Body of pancreas (tissue), 4 donors: ENCODE measurements at places on chromosomes 12 and 14.

- no peak for DNase-seq
Measured at GRCh38 chr12:106049546-106049945, 89.2 kb downstream of the NUAK1 start.

DNA sequence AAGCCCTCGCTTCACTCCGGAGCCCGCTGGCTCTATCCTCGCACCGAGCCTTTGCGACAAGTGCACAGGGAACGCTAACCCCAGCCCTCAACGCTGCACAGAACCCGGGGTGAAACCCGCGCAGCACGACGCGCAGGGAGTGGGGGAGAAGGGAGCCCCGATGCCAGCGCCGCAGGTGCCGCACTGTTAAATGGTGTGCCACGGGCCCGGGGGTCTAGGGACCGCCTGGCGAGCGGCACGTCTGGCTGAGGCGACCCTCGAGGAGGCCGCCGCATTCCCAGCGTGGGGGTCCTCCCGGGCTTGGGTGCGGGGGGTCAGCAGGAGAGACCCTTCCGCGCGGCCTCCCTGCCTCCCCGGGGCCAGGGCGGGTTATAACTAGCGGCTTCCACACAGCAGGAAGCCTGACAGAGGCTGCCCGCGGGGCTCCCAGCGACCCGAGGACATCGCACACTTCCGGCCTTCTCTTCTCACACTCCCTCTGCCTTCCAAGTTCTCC is 23.8 kb upstream of the LRTM2 start:
- peak; percentile 42 for DNase-seq

- DNase-seq = no peak
Measured at GRCh38 chr12:75591628-75592027, 80.2 kb upstream of the KRR1 start.

- no peak for DNase-seq
Measured at GRCh38 chr12:13913371-13913770, 68.0 kb downstream of the GRIN2B start.

- no peak for DNase-seq
Measured at GRCh38 chr14:54299410-54300363, 97.1 kb upstream of the CDKN3 start.
